ENCODE measurements at places on chromosomes 7 and 10.

DNA sequence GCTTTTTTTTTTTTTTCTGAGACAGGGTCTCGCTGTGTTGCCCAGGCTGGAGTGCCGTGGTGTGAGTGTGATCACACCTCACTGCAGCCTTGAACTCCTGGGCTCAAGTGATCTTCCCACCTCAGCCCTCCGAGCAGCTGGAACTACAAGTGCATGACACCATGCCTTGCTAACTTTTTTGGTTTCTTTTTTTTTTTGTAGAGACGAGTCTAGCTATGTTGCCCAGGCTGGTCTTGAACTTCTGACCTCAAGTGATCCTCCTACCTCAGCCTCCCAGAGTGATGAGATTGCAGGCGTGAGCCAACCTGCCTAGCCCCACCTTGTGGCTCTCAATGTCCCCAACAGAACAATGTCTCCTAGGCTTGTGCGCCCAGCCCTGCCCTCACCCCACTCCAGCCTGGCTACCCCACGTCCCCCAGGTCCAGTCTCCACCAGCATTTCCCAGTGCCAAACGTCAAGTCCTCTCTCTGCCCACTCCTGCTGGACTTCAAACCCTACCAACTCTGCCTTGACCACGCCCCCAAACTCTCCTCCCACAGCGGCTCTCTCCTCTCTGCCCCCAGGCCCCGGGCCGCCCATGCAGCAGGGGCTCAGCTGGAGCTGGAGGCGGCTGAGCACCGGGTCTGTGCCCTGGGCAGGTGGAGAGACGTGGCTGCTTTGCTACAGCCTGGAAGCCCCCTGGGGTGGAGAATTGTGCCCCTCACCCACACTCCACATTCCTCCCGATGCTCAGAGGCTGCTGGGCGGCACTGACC, 18.9 kb downstream of the BHLHA15 start:
- no peak for DNase-seq

DNA sequence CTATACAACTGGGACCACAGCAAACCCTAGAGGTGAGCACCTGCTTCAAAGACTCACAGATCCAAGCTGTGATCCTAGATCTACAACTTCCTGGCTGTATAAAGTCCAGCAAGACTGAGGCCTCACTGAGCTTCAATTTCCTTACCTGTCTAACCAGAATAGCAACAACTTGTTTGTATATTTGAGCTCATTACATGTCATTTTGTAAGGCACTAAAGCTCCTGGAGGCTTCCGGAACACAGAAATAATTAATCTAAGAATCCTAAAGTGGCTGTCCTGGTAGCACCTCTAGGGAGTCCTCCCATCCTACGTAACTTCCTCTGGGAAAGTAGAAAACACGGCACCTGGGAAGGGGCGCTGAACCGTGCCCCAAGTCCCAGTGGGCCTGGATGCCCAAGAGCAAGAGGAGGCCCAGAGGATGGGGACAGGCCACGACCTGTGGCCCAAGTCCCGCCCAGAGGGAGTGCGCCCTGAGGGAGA, 39.4 kb downstream of the HK1 start:
- DNase-seq = no peak

DNA sequence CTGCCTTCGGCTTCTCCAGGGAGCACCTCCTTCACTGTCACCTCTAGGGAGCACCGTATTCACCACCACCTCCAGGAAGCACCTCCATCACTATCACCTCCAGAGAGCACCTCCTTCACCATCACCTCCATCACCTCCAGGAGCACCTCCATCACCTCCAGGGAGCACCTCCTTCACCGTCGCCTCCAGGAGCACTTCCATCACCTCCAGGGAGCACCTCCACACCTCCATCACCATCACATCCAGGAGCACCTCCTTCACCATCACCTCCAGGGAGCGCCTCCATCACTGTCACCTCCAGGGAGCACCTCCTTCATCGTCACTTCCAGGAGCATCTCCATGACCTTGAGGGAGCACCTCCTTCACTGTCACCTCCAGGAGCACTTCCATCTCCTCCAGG, 102.3 kb downstream of the DNAJB6 start:
- no peak for DNase-seq

DNA sequence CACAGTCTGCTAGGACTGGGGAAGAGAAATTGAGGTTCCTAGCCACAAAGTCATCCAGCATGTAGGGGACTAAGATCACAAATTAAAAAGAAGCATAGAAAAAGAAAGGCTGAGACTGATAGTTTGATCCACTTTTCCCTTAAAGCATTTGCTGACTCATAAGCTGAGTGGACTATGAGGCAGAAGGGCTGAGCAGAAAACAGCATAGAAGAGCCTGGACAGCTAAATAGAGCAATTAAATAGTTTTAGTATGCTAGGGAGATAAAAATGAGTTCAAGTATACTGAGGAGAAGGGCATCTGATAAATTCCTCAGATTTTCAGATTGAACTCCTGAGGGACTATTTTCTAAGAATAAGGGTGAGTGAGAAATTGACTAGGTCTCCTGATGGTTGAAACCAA, 155.9 kb upstream of the EGR2 start:
- DNase-seq = no peak

DNA sequence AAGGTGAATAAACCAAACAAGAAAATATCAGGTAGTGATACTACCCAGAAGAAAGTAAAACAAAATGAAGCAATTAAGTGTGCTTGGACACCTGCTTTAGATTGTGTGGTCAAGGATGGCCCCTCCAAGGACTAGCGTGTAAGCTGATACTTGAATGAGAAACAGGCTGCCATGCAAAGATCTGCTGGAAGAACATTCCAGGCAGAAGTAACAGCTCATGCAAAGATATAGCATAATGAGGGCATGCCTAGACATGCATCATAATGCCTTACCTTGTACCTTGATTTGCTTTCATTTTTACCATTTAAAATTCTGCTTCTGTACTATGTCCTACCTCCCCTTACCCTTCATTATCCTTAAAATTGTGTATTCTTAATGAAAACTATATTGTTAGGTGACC, 74.8 kb upstream of the HDAC9 start:
- no peak for DNase-seq

GRCh38 chr10:82572744-82573143, 697.8 kb downstream of the NRG3 start:
- no peak for DNase-seq

DNA sequence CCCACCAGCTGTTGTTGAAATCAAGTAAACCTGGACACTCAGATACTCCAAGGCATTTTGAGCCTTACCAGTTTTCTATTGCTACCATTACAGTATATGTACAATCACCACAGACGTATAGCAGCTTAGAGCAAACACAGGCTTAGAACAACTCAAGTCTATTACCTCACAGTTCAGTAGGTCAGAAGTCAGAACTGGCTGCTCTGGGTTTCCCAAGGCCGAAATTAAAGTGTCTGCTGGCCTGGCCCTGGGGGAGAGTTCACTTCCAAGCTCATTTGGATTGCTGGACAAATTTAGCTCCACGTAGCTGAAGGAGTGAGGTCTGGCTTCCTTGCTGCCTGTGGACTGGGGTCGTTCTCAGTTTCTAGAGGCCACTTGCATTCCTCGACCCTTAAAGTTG, 260.1 kb upstream of the LRRN3 start:
- DNase-seq = no peak

- no peak for DNase-seq
These were observed 108.0 kb downstream of the WDFY4 start for GRCh38 chr10:48792687-48793096.

DNA sequence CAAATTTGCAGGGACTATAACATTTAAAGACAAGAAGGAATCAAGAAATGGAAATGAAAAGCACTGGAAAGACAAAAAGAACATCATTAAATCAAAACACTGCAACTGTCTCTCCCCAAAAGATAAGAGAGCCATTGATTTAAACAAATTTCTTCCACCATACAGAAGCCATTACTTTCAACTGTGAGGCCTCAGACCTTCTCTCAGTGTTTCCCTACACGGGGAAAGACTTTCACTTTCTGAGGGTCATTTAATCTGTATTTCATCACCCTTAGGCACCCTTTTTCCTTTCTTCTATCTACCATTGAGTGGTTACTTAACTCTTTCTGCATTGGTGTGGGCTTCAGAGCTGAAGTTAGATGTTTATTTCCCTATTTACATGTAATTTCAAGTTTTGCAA, 47.5 kb downstream of the CCDC172 start:
- no peak for DNase-seq

- no peak for DNase-seq
These were observed 228.3 kb upstream of the NPVF start for GRCh38 chr7:25456467-25457171.

Measured in NB4 (cell line).